Aorta (tissue), 5 donors: ENCODE measurements at places on chromosomes 2 and 18. TPM values are rescaled to one million over a fixed set of nuclear protein-coding genes. Genes with fewer than 3 reads are reported as not detected.

PLGLB1 gene
- 2.0 TPM for total RNA-seq

GRCh38 chr2:201952187-201952586 lies 81.5 kb upstream of the FZD7 start:
- no peak for DNase-seq

- no peak for DNase-seq
Measured at GRCh38 chr2:134087371-134087921, 166.4 kb upstream of the MGAT5 start.

DNA sequence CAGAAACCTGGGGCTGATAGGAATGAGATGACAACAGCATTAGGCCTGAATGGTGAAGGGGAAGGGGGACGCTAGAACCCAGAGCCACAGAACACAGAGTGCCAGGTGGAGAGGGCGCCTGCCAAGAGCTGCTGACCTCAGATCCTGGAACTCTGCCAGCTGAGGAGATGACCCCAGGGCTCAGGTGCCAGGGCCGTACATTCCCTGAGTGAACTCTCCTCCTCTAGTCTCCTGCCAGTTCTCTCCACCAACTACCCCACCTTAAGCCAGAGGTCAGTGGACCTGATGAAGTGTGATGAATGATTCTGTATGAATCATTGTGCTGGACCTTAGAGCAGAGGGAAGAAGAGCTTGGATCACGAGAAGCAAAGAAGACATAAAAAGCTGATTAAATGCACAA lies 1582.2 kb upstream of the ACVR2A start:
- DNase-seq = no peak

GRCh38 chr2:161571051-161571429 lies 53.2 kb upstream of the SLC4A10 start:
- no peak for DNase-seq

GCKR gene
- total RNA-seq = 0.69 TPM

DNA sequence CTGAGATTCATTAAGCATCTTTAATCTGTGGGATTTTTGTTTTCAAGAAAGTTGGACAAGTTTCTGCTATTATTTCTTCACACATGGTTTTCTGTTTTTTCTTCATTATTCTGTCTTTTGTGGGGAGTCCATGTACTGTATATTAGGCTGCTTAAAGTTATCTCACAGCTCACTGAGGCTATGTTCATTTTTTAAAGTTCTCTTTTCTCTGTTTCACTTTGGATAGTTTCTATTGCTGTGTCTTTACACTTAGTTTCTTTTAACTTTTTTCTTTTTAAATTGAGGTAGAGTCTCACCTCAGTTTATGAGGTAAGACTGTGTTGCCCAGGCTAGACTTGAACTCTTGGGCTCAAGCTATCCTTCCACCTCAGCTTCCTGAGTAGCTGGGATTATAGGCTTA lies 8.6 kb downstream of the OSBPL6 start:
- DNase-seq = no peak

GRCh38 chr2:1527153-1527992 lies 114.1 kb downstream of the TPO start:
- DNase-seq = no peak

GRCh38 chr2:96430394-96430988 lies 74.7 kb downstream of the NEURL3 start:
- DNase-seq = no peak

UGT1A8 gene
- not detected for total RNA-seq

CD28 gene
- 11.0 TPM for total RNA-seq

GDF7 gene
- total RNA-seq = 16.4 TPM

DNA sequence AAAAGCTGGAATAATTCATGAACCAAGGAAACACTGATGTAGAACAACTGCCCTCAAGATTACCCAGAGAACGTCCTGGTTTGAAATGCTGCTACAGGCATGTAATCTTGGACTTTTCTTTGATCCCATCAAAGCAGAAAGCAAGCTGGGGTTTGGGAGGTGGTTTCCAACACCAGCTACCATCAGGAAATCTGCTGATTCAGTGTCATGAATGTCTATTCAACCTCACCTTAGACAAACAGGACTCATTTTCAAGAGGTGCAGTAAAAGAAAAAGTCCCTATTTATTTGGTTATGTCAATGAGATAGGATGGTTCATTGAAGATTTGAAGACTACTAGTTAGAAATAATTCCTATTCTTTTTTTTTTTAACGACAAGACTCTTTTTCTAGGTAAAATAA lies 72.7 kb downstream of the NEB start:
- no peak for DNase-seq

- no peak for DNase-seq
Measured at GRCh38 chr2:9375857-9376428, 47.4 kb downstream of the ITGB1BP1 start.

DNA sequence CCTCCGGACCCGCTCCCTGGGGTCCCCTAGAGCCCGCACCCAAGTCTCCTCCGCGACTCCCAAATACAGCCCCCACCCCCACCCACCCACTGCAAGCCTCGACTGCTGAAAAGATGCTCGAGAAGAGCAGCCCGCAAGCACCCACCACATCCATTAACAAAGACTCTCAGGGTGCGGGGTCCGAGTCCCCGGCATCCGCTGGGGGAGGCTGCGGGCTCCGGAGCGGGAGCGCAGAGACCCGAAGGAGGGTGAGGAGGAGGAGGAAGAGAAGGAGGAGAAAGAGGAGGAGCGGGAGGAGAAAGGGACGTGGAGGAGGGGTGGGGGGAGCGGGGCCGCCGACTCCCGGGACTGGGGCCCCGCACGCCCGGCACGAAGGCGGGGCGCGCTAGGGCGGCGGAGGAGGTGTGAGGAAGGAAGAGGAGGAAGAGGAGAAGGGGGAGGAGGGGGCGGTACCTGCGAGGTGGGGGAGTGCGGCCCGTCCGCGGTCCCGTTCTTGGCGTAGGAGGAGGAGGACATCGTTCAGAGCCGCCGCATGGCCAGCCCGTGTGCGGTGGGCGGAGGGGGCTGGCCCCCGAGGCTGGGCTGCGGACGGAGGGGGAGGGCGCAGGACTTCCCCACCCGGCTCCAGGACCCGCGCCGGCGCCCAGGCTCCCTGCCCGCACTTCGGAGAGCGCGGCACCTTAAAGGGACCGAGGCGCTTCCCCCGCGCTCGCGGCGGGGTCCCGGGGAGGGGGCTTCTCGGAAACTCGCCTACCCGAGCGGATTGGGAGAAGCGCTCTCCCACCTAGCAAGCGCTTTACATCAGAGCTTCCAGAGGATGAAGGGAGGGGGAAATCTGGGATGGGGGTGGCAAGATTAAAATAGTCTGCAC lies at the start of gene CACNB4:
CACNB4 (minus strand) TSS at position 549 of the 871 bp plus-strand sequence.
- peak; percentile 47 for DNase-seq

DNA sequence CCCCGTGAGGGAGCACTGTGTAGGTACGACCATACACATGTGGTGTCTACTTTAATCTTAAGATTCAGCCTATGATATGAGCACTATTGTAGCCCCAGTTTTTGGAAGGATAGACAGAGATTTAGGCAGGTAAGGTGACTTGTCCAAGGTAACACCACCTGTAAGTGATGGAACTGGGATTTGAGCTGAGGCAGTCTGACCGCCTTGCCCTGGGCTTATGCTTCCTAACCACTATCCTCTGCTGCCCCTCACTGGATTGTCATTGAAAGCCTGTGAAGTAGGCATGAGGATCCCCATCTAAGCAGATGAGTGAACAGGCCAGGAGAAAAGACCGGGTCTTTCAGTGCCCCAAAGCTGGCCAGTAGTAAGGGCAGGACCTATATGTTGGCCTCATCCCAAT lies 343.8 kb downstream of the CYRIA start:
- DNase-seq = no peak

PMAIP1 gene
- total RNA-seq = 0.24 TPM

DNA sequence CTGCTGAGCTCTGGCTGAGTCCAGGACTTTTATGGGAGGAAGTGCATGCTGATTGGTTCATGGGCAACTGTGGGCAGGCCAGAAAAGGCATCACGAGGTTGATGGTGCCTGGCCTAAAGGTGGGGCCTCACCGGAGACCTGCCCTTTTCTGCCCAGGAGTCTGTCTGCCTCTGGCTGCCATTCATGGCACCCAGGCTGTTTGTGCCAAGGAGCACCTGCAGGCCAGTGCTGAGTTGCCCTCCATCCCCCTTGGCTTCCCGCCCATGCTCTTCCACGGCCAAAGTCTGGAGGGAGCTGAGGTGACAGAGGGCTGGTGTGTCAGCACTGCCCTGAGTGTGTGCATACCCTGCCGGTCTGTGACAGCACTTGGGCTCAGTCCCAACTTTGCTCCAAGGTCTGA lies 123.2 kb downstream of the PTH2R start:
- no peak for DNase-seq

- DNase-seq = no peak
Measured at GRCh38 chr2:44462934-44463849, 101.4 kb downstream of the CAMKMT start.

- peak; percentile 42 for DNase-seq
Measured at GRCh38 chr18:79796531-79797405, 970 bp upstream of the KCNG2 start.

DNA sequence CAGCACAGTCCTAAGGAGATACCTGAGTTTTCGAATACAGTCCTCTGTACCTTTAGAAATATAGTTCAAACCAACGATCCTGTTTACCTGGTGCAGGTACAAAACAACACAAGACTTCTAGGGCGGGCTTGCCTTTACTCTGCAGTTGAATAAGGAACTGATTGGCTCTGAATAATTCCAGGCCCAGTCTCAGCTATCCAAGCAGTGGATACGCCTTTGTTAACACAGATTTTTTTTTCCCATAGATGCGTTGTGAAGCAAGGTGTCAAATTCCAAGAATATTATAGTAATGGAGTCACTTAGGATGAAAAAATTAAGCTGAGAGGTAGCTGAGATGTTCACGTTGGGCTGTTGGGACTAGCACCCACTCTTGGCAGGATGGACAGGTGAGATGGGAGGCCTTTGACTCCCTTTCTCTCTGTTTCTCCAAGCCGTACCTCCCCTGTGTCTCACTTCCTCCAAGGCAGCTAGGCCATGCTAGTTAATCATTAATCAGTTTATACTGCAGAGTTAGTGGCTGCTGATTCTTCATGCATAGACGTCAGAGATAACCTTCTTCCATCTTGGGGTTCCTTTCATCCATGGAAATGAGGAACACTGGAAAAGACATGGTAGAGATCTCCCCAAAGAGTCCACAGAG lies 380.8 kb upstream of the ACVR2A start:
- DNase-seq = no peak
